ENCODE measurements at places on chromosomes 16 and 17.

- DNase-seq = no peak
Observed at GRCh38 chr17:72346306-72346705, 225.5 kb downstream of the SOX9 start.

DNA sequence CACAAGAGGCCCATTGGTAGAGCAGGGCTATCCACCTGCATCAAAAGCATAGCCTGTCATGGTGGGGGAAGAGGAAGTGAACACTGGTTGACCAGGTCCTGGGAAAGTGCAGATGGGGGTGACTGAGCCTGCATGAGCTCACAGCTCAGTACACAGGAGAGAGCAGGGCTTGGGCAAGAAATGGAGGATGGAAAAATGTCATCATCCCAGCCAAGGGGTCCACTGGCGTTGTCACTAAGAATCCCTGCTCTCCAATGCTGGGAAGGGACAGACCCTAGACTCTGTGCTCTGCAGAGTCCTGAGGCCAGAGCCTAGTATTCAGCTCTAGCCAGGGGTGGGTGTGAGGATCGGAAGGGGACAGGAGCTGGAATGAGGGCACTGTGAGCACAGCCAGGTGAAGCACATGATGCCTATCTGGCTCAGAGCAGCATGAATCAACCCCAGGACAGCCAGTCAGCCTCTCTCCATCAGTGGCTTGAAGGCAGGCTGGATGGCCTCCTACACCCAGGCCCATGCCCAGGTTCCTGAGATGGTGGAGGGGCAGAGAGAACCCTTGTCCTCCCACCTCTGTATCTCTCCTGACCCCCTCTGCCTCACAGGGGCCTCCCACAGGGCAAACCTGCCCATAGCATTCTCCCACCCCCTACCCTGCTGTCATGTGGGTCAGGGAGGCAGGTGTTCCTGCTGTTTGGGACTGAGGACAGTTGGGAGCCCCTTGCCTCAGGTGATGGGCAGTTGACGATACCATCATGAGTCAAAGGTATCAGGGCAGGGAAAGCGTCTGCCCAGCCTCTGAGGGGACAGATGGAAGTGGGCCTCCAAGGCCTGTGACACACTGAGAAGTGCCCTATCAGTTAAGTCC lies 13.8 kb upstream of the CTCF start:
- DNase-seq = no peak

DNA sequence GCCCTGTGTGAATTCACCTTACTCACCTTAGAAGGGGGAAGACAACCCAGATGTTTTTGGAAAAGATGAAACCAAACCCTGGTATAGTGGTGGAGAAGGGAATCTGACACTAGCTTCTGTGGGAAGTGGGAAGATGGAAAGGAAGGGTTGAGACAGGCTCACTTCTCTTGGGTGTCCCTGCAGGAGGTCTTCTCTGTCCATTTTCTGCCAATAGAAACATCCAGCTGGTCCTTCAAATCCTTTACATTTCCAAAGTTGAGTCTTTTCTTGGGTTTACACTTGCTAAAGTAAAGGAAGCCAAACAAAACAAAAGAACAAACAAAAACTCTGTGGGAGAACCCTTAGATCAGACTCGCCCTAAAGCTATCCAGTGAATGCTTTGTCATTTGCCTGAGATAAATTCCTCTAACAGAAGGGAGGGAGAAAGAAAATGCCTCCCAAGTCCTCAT lies 10.2 kb downstream of the HOXB1 start:
- peak; percentile 54 for DNase-seq

GRCh38 chr17:1022278-1023024 lies 25.5 kb downstream of the TIMM22 start:
- DNase-seq = no peak

DNA sequence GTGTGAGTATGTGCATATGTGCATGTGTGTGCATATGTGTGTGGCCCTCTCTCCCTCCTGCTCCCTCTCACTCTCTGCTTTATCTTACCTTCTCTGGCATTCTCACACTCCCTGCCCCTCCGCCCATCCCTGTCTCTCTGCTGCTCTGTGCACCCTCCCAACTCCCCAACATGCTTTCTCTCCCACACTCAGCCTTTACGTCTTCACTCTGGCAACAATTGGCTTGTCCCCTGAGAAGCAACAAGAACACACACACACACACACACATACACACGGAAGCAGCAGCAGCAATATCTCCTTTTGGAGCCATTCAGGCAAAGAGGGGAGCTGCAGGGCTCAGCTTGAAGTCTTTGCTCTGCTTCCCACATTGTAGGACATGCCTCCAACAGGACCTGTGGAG lies 27.8 kb downstream of the PITPNM3 start:
- DNase-seq = no peak

- no peak for DNase-seq
Observed at GRCh38 chr16:56470232-56470631, 18.9 kb downstream of the OGFOD1 start.

DNA sequence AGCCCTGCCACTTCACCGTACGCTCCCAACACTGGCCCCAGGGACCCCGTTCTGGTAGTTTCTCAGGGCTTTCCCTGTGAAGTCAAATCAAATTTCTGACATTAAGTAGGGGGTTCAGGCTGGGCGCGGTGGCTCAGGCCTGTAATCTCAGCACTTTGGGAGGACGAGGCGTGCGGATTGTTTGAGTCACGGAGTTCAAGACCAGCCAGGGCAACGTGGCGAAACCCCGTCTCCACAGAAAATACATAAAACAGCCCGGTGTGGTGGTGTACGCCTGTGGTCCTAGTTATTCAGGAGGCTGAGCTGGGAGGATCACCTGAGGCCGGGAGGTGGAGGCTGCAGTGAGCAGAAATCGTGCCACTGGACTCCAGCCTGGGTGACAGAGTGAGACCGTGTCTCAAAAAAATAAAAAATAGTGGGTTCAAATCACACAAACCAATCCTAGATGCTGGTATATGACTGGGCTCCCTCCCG lies 632 bp downstream of the CYBC1 start:
- no peak for DNase-seq

DNA sequence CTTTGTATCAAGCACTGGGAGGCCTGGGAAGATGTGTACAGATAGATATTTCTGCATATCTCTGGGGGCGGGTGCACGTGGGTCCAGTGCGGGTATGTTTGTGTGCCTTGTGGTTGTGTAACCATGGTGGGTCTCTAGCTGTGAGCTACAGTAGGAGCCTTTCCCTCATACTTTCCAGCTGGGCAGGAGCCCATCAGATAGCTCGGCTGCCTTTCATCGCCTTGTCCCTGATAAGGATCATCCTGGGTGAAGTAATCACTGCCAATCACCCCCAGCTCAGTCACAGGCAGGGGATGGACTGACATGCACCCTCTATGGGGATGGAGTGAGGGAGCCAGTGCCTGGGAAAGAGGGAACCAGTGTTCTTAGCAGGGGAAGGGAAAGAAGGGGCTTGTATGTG lies 3.2 kb upstream of the SCRN2 start:
- DNase-seq = no peak

DNA sequence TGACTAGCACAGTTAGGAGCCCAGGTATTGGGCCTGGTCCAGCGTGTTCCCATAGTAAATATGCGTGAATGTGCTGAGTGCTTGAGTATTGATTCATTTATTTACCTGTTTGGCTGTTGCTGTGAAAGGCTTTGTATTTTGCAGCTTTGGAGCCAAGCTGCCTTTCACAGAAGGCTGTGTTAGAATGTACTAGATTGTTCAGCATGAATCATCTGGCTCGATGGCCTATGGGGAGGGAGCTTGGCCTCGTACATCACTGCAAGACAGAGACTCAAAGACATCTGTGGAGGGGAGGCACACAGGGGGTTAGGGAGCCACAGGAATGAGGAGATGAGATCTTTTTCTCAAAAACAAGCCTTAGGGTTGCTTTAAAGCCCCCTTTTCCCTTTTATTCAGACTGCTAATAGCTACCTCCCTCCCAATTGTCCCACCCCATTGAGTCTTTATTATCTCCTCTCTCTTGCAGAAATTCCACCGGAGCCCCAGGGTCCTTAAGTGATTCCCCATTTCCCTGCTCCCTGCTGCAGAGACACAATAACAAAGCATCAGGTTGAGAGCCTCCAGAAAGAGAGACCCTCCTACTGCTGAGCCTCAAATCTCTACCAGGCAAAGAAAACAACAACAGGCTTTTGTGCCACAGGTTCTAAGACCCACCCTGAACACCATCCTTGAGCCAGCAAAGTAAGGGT lies 307.2 kb downstream of the ABCC12 start:
- peak; percentile 25 for DNase-seq

- no peak for DNase-seq
Observed at GRCh38 chr16:72753881-72754280, 294.0 kb downstream of the ZFHX3 start.

DNA sequence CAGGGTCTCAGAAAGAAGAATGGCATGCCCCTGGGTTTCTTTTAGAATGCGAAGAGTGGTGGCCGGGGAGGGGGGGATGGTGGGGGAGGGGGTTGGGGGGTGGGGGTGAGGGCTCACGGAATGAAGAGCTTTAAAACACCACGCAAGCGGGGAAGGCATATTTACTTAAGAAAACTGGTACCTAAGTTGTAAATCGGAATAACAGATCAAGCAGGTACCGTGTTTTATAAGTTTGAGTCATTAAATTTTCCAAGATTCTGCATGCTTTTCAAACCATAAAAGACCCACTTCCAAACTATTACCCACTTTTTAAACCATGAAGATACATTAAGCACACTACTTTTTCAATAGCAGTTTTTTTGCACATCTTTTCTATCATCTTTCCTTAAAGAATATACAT lies 130.2 kb downstream of the STX8 start:
- no peak for DNase-seq

DNA sequence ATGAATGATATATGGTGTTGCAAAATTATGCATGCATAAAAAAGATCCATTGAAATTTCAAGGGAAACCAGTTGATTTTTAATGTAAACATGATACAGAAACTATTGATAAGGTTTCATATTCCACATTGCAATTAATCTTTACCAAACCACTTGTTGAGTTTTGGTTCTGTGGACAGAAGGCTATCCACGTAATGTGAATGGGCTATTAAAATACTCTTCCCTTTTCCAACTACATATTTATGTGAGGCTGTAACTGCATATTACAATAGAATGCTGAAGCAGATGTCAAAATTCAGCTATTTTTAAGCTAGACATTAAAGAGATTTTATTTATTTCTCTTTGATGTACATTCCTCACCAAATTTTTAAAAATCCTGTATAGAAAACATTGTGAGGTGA lies 33.7 kb upstream of the VPS4A start:
- peak; percentile 58 for DNase-seq

DNA sequence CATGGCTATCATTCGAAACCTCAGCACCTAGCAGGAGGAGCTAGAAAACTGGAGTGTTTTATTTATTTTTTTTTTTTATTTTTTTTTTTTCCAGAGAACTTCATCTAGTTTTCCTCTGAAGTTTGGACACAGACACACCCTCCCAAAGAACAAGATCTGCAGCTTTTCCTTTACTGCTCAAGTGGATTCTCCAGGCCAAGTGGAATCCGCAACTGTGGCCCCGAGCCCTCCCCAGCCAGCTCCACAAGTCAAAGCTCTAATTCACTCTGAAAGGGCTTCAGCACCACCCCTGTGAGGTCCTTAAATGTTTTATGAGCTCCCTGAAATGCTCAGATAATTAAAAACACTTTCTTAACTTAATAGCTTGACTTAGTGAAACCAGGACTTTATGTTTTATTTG lies 332.1 kb upstream of the DYNLRB2 start:
- no peak for DNase-seq

DNA sequence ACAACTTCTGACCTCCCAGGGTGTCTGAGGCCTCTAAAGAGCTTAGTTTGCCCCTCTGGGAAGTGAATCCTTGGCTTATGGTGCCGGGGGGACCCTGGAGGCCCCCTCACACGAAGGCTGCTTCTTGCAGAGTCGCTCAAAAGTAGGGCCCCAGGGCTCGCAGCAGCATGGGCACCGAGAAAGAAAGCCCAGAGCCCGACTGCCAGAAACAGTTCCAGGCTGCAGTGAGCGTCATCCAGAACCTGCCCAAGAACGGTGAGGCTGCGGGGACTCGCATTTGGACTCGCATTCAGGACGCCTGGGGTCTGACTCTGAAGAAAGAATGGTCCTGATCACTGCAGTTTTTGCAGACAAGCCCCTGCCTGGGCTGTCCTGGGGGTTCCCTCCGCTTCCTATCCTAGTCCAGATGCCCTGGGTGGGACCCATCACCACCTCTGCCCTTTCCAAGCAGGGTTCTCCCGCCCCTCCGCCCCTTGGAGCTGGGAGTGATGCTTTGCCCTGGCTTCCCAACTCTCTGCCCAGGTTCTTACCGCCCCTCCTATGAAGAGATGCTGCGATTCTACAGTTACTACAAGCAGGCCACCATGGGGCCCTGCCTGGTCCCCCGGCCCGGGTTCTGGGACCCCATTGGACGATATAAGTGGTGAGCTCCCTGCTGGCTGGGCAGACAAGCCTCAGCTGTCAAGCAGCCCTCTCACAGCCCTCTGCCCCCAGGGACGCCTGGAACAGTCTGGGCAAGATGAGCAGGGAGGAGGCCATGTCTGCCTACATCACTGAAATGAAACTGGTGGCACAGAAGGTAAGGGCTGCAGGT lies 698 bp downstream of the ACBD4 start:
- DNase-seq = no peak

GRCh38 chr16:24729951-24730815 lies 732 bp downstream of the TNRC6A start:
- no peak for DNase-seq

GRCh38 chr17:11744696-11745095 lies 146.4 kb downstream of the DNAH9 start:
- DNase-seq = no peak

DNA sequence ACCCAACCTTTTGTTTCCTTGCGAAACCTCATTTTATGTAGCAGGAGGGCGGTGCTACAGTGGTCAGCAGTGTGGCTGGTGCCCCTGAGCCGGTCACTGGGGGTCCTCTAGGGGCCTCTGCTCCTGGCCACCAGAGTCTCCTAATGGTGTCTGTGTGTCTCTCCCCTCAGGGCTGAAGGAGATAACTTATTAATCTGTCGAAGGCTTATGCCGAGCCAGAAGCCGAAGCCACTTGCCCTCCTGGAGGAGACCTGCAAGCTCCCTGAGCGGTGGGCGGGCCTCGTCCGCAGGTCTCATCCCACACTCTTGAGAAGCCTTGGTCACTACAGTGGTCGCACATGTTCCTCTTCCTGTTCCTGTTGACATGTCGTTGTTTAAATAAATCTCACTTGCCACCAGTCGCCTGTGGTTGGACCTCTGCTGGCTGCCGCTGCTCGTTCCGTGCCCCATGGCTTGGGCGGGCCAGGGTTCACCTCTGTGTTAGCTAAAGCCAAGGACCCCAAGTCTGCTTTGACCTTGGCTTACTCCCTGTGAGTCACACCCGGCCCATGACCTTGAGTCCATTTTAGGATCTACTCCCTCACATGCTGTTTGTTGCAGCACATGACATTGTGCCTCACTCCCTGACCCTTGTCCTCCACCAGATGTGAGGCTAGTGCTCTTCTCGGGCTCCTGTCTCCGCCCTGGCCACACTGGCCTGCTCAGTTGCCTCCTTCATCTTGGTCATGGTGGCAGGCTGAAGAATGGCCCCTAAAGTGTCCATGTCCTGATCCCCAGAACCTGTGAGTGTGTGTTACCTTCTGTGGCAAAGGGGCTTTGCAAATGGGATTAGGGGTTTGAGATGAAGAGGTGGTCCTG lies 38.7 kb upstream of the AQP8 start:
- DNase-seq = no peak
